Psoas muscle (tissue), 8 donors: ENCODE measurements at places on chromosomes 1 and 21. TPM values are rescaled to one million over a fixed set of nuclear protein-coding genes. Genes with fewer than 3 reads are reported as not detected.

Gene EFNA4
- 1.2 TPM for polyA plus RNA-seq

Gene PRMT2
- 19.4 TPM for polyA plus RNA-seq

Gene HLX
- polyA plus RNA-seq, result 4.1 TPM

Gene ZDHHC18
- 11.3 TPM for polyA plus RNA-seq

Gene HORMAD1
- polyA plus RNA-seq, result not detected

Gene ABCB10
- polyA plus RNA-seq, result 10.8 TPM

Gene KCNE2
- polyA plus RNA-seq, result 0.95 TPM

Gene LMX1A
- polyA plus RNA-seq, result 0.07 TPM

Gene UTS2
- polyA plus RNA-seq, result not detected

Gene DISP3
- polyA plus RNA-seq, result 0.03 TPM

Gene ANKRD65
- 1.1 TPM for polyA plus RNA-seq

Gene OR2T35
- polyA plus RNA-seq, result not detected

Gene VCAM1
- 0.91 TPM for polyA plus RNA-seq

Gene AVPR1B
- not detected for polyA plus RNA-seq

Gene LCE1C
- polyA plus RNA-seq, result not detected

Gene ADAM30
- polyA plus RNA-seq, result not detected

Gene PTPRU
- 17.4 TPM for polyA plus RNA-seq

Gene MEX3A
- 0.42 TPM for polyA plus RNA-seq

Gene C4BPA
- not detected for polyA plus RNA-seq
